Activated naive CD4-positive, alpha-beta T cell (primary cell): ENCODE measurements at places on chromosomes 6 and 20.

GRCh38 chr6:167756597-167756996, 70.1 kb upstream of the AFDN start:
- DNase-seq: no peak

GRCh38 chr6:156697225-156697830, 79.8 kb upstream of the ARID1B start:
- no peak for DNase-seq

DNA sequence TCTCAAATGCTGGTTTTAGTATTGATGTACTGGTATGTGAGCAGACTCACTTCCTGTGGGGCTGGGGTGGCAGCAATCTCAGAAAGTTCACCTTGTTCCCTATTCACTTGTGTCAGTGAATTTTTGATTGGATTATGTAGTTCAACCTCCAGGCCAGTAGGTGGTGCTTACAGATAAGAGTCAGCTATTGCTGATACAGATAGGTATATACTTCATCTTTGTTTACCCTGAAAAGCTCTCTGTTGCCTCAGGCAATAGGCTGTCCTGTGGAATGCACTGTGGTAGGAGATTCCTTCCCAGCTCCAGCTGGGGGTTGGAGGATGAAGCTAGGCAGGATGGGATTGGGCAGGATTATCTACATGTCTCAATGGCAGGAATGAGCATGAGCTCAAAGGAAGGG, 851.2 kb upstream of the EYS start:
- DNase-seq: no peak

- no peak for DNase-seq
Observed at GRCh38 chr6:81331526-81331925, 421.0 kb downstream of the TENT5A start.

- DNase-seq: no peak
Observed at GRCh38 chr6:2731281-2731909, 19.3 kb downstream of the MYLK4 start.

DNA sequence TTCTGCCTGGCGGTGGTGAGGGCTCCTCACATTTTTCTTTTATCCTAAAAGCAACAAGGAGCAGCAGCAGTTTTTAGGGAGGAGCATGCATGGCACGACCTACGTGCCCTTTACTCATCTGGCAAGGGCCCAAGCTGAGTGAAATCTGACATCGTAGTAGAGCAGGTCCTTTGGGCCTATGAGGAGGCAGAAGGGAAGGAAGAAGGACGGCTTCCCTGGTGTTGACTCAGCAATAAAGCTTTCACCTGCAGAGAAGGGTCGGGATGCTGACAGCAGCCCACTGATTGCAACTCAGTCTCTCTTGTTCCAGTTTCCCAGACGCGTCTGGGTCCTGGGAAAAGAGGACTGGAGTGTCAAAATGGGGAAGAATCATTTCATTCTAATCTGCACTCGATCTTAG, 409.1 kb upstream of the AGPAT4 start:
- no peak for DNase-seq

- DNase-seq: no peak
Observed at GRCh38 chr20:19522836-19523590, 235.0 kb upstream of the RIN2 start.

DNA sequence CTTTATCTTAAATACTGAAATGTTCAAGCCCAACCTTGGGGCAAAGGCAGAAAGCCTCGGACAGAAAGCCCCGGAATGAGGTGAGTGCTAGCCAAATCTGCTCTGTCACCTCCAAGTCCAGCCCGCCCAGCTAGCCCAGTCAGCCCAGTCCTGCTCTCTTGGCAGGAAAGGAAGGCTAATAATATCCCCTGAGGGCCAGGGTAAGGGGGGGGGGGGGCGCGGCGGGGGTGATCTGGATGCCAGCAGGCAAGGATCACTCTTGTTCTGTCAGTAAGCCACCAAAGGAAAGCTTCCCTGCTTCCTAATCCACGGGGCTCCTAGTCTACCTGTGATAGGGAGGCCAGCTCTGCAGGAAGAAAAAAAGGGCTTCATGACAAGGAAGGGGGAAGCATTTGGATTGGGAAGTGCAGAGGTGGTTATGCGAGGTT, 1.1 kb downstream of the NDRG3 start:
- no peak for DNase-seq

GRCh38 chr6:36739947-36740817, 42.6 kb downstream of the RAB44 start:
- DNase-seq: no peak

DNA sequence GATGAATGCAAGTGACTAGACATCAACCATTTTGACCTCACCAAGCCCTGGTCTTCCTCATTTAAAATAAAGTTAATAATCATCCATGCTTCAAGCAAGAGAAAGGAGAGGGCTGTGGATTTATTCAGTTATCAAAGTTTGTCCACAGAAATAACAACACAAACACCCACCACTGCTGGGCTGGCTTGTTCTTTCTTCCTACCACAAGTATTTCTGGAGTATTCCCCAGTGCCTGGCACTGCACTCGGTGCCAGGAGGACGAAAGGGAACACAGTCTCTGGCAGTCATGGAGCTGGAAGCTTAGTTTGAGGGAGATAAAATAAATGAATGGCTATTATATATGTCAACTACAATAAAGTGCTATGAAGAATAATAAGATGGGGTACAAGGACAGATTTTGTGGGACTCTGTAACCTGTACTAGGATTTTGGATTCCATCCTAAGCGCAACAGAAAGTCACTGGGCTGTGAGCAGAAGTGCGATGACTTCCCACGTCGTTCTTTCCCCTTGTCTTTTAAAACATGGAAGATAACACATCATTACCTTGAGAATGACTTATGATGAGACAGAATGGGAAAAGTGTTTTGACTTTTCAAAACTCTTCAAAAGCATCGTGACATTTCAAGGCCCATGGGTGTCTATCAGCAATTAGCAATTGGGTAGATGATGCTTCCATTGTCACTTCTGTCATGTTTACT, 74.5 kb upstream of the TRAF3IP2 start:
- no peak for DNase-seq

DNA sequence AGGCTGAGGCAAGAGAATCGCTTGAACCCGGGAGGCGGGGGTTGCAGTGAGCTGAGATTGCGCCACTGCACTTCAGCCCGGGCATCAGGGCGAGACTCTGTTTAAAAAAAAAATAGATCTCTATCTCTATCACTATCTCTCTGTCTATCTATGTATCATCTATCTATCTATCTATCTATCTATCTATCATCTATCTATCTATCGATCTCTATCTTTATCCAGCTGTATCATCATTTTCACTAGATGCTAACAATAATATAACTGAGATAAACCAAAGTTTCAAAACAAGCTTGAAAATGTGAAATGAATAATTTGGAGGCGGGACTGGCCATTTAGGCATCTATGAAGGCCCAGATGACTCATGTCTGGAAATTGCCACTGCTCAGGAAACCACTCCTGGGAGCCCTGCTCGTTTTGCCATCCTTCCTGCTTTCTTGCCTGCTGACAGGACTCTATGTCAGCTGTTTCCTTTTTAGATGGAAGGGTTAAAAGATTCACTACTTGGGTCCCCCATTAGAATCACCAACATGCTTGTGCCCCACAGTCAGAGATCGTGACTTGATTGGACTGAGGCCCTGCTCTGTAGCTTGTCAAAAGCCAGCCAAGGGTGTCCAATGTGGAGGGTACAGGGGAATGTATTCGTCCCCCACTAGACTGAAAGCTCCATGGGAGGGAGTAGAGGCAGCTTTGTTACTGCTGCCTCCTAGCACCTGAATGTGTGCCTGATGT, 61.7 kb downstream of the UTRN start:
- DNase-seq: no peak

- no peak for DNase-seq
Observed at GRCh38 chr6:122102026-122102425, 297.4 kb upstream of the HSF2 start.

DNA sequence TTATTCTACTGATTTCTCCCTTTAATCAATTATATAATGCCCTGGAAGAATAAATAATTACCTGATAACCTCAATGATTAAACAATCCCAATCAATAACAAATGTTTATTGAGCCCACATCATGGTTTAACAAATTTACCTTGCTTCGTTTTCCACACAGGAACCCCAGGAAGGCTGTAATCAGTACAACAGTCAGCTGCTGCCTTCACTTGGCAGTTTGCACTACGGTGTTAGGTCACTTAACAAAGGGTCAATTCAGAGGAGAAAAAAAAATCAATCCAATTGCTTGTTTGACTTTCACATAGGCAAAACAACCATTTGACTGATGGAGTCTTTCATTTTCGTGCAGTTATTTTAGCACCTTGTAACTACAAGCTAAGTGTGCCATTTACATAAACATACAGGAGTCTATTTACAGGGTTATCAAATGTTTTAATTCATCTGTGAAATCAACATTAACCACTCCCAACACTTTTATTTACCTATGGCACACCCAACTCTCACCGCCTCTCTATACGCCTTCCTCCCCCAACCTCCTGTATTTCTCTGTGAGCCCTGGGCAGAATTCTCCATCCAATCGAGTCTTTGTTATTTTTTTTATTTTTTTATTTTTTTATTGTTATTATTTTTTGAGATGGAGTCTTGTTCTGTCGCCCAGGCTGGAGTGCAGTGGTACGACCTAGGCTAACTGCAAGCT, 140.4 kb upstream of the TAB2 start:
- DNase-seq: no peak

- no peak for DNase-seq
Observed at GRCh38 chr20:52754366-52754765, 217.8 kb upstream of the TSHZ2 start.

DNA sequence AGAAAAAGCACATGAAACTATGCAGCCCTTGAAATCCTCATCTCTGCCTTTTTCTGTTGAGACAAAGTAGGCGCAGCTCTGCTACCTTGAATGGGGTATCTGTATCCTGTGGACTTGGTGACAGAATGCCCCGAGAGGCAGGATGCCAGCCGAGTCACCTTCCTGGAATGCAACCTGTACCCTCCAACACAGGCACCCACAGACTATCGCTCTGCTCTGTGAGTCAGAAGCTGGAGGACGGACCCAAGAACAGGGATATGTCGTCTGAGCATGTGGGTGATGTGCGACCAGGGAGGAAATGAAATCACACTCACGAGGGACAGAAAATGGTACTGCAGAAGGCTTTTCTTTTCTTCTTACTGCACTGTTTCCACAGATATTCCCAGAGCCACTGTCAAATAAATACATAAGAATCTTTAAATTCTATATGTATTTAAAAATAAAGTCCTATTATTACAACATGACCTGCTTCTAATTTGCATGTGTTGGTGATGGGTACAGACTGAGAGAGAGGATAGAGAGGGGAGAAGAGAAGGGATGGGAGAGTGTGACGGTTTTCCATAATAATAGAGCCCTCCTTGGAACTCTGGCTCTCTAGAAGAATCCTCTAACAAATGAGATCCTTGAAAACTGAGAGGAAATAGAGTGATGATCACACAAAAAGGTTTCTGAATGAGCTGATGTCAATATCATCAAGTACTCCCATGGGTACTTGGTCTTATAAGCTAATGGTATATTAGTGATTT, 308.1 kb downstream of the FOXC1 start:
- no peak for DNase-seq

DNA sequence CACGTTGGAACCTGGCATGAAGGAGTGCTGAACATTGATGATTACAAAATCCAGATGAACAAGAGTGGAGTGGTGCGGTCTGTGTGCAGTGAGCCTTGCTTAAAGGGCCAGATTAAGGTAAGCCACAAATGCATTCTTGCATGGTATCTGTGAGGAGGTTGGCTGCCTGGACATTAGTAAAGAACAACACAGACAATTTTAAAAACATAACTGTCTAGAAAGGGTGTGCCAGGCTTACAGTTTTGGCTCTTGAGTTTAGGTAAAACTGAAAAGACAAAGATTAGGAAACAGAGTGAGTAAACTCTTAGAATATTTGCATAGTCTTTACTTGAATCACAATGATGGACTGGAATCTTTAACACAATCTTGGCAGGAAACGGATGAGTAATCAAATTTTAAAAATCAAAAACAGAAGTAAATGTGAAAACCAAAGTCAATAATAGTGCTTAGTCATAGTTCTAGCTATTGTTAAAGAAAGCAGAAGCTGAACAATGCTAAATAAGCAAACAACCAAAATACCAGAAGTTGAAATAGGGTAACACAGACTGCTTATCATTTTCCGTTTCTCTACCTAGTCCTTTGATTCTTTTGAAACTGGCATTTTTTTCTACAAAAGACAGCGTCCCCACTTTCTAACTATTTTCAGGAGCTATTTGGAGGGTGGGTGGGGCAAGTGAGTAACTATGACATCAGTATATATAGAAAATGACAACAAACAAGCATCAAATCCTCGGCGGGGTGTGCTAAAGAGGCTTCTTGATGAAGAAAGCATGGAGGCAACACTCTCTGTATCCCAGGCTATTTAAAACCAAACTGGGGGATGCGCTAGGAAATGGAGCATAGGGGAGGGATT, 185.8 kb upstream of the RAB32 start:
- no peak for DNase-seq

DNA sequence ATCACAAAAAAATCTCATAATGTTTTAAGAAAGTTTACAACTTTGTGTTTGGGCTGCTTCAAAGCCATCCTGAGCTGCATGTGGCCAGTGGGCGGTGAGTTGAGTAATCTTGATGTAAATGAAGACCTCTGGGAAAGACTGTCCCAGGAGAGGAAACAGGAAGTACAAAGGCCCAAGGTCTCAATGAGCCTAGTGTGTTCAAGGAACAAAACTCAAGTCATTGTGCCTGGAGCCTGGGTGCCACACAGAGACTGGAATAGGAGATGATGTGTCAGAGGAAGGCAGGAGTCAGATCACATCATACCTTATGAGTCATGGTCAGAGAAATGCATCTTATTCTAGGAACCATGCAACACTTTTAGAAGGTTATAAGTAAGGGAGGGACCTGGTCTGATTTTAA, 51.5 kb downstream of the COL19A1 start:
- no peak for DNase-seq

DNA sequence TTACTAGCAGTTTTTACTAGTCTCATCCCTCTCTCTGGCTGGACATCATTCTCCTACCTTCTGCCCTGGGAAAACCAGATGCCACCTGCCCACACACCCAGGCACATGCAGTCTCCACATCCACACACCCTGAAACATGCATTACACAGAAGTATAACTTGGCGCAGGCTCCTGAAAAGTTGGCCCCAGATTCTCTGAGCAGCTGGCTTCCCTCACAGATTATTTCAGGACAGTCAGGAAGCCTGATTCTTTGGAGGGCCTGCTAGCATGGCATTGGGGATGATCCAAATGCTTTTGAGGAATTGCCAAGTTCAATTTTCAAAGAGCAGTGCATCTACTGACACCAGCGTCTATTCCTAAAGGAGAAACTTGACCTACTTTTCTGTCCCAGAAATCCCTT, 27.8 kb upstream of the KIF16B start:
- no peak for DNase-seq

- DNase-seq: no peak
Observed at GRCh38 chr20:51249215-51249614, 226.3 kb upstream of the KCNG1 start.

- no peak for DNase-seq
Observed at GRCh38 chr20:10366898-10367692, 66.9 kb downstream of the MKKS start.

- DNase-seq: no peak
Observed at GRCh38 chr6:105603788-105604586, 201.1 kb upstream of the PREP start.

GRCh38 chr6:4603291-4603690, 172.9 kb upstream of the CDYL start:
- no peak for DNase-seq
